ENCODE measurements at places on chromosomes 5 and 9.

DNA sequence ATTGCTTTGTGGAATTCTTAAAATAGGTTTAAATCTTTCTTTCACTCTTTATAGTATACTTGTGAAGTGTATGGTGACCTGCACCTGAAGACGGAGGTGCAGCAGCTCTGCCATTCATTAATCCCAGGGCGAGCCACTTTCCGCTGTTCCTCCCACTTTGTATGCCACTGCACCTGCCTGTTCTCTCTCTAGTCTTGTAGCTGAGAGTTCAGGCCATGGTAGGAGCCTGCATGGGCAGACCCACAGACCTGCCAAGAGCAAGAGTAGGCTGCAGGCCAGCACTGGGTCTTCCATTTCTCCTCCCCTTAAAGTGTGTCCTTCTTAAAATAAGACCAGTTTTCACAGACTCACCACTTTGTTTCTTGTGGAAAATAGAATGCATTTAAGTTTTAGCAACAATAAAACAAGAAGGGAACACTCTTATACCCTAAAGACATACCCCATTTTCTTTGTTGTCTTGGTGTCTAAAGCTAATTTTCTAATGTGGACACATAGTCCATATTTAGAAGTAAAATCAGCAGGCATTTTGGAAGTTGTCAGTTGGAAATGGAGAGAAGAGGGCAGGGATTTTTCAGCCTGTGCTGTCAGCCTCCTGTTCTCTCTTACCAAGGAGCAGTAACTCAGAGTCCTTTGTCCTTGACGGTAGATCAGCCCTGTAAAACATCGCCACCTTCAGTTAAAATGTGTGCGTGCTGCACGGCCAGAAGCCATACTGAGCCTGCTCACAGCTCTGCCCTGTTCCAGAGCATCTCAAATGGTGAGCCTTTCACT, 103.2 kb downstream of the SNCAIP start:
- DNase-seq = no peak

DNA sequence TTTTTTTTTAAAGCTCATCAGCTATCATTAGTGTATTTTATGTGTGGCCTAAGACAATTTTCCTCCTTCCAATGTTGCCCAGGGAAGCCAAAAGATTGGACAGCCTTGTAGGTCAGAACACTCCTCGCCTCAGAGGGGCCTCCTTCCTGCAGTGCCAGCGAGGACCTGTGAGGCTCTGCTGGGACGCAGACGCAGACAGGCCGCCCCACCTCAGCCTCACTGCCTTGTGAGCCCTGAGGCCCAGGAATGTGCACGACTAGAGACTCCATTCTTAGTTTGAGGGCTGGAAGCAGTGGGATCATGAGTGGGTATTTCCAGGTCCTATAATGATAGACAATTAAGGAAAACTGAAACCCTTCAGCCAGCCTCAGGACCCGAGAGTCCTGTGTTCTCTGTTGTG, 85.4 kb downstream of the PJA2 start:
- no peak for DNase-seq

GRCh38 chr9:91017245-91017644, 215.6 kb downstream of the SYK start:
- no peak for DNase-seq

GRCh38 chr5:159764283-159765134, 151.8 kb upstream of the ADRA1B start:
- DNase-seq = no peak

DNA sequence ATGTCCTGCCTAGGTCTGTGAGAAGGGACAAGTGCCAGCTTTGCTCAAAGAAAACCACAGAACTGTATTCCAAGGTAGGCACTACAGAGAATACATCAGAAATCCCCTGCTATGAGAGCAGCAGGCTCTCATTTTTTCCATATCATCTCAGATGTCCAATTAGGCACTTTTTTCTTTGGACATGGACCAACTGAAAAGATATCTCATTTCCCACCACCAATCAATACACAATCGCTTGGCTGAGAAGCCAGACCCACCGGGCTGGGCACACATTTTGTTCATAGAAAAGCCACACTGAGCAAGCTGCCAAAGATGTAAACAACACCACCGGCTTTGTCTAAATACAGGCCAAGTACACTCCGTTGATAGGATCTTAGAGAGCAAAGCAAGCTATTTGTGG, 25.9 kb downstream of the STOM start:
- no peak for DNase-seq

DNA sequence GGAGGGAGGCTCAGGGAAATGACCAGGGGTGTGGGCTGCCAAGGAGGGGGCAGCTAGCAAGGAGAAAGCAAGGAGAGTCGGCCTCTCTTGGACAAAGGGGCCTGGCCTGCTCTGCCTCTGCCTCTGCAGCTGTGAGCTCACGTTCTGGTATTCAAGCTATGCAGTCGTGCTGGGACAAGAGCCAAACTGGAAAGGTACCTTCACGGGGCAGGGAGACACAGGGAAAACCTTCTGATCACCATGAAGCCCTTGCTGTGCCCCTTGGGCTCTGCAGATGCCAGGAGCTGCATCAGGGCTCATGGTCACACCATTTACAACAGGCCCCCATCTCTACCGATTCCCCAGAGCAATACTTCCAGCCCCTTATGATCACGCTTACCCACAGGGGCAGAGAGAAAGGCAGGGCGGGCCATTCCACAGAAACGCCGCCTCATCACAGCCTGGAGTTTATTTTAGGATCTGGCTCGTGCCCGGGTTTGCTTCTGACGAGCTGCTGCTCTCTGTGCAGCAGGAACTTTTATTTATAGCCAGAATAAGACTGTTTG, 63.2 kb downstream of the PRRT1B start:
- no peak for DNase-seq

GRCh38 chr9:123679330-123679987, 250.5 kb downstream of the DENND1A start:
- DNase-seq = no peak

DNA sequence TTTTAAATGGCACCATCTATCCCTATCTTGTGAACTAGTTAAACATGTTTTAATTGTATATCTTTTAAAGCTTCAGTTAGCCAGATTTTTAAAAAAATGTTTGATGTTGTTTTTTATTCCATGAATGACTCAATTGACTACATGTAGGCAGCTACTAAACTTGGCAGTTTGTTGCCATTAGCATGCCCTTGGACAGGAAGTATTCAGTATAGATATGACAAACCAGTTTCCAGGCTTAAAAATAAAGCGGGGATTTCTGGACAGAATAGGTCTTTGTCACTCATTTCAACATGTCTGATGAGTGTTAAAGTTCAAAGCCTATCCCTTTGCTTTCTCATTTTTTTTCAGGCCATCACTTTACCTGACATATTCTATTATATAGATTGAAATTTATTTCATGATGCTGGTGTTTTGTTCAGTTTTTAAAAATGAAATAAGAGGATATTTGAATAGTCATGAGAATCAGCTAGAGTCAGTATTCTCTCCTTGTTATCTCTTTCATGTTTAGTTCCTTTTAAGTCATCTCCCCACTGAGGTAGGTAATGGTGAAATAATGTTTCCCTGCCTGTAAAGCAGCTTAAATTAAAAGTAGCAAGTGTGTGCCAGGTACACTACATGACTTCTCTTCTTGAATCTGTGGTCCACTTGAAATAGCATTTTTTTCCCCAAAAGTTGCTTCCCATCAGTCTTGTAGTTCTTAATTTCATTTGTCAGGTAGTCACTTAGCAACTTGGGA, 11.9 kb downstream of the TNFAIP8 start:
- DNase-seq = no peak

- no peak for DNase-seq
Measured at GRCh38 chr9:94269264-94269663, 10.2 kb downstream of the ZNF169 start.

DNA sequence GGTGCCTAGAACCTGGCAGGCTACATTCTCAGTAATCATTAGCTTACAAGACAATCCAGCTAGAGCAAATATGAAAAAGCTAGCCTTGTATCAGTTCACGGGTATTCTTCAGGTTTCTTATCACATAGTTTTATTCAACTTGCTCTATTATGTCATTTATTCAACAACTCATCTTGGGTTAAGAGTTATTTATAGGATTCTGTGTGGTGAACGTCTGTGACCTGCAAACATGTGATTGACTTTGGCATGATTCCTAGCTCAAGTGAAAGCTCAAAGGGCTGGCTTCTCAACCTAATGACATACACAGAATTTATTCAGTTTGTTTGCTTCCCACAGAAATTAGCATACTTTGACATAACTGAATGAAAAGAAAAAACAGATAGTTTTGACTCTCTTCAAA, 173.1 kb downstream of the PLPPR1 start:
- DNase-seq = no peak

- DNase-seq = no peak
Measured at GRCh38 chr9:121658166-121658565, 6.7 kb downstream of the DAB2IP start.

DNA sequence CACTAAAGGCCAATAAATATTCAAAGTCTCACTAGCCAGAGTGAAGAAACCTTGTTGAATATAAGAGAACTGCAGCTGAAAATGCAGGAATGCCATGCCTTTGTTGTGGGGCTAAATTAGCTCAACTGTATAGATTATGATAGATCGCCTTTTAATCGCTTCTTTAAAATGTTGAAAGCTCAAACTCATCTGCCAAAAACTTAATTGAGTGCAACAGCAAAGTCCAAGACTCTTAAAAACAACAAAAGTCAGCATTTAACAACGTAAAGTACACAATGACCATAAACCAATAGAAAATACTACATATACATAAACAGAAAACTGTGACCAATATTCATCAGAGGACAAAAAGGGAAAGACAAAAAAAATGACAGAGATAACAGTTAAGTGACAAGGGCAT, 585.0 kb upstream of the CDH6 start:
- DNase-seq = no peak

DNA sequence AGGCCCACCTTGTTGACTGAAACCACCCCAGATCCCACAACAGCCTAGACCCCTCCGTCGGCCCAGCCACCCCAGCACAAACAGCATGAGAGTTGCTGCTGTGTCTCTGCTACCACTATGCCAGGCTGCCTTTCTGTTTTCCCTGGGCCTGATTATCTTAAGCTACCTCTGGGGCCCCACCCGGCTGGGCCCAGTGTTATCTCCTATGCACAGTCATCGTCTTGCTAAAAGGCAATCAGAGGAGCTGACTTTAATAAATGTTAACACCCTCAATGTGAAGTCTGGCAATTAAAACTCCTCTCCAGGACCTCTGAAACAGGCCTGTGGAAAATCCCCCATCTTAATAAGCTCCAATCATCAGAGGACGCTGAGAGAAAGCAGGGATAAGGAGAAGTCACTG, 144.9 kb downstream of the FAM114A2 start:
- no peak for DNase-seq

All from activated naive CD4-positive, alpha-beta T cell (primary cell).